ENCODE measurements at places on chromosomes 5 and 9.

GRCh38 chr5:89343666-89344065 is 460.7 kb upstream of the MEF2C start:
- DNase-seq = no peak

DNA sequence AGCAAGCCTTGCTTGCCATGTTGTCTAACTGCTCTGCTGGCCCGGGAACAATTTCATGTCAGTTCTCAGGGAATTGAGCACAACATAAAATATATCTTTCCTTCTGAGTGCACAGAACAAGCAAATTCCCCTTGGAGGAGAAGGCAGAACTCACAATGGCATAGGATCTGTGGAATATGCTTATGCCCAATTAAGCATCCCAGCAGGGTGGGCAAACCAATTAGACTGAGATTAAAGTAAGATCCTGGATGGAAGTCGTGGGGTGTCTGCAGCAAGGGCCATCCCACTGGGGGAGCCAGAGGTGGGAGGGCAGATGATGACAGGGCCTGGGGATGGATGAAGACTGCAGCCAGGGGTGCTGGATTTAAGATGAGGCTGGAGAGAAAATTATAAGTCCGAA is 114.1 kb downstream of the BRINP1 start:
- no peak for DNase-seq

DNA sequence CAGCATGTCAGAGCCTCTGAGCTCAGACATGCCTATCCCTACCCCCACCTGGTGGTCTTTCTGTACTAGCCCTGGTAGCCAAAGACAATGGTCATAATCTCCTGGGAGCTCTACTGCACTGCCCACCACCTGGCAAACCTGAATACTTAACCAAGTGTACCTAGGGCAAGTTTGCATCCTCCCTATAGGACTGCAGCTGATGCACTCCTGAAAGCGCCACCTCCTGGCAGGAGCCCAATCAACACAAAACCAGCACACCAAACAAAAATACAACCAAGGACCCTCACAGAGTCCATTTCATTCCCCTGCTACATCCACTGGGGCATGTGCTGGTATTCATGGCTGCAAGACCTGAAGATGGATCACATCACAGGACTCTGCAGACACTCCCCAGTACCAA is 14.8 kb upstream of the FAM174A start:
- DNase-seq = no peak

- DNase-seq = no peak
Measured at GRCh38 chr9:68685770-68686169, 19.3 kb upstream of the PIP5K1B start.

DNA sequence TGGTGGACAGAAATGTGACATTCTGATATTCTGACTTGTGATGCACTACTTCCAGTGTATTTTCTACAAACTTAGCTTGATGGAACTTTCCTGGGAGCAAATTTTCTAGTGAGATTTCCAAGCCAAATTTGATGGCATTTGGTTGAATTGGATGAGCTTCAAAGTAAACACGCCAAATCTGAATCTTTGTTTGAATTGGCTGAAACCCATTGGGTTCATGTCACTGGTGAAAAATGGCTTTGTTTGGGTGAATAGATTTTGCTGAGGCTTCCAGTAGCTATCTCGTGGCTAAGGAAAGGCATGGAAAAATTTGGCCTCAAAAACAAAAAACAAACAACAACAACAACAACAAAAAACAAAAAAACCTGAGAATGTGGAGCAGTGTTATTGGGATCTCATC is 271.1 kb upstream of the RPS23 start:
- no peak for DNase-seq

GRCh38 chr9:137365056-137365455 is 57.9 kb downstream of the EXD3 start:
- DNase-seq = no peak

Measured in activated naive CD4-positive, alpha-beta T cell (primary cell).